ENCODE measurements at places on chromosomes 13 and 19.

- no peak for DNase-seq
Observed at GRCh38 chr13:100273138-100273537, 184.2 kb downstream of the PCCA start.

GRCh38 chr19:43318796-43319314 is 34.6 kb upstream of the CD177 start:
- DNase-seq: no peak

GRCh38 chr13:27476943-27477703 is 26.8 kb upstream of the MTIF3 start:
- DNase-seq: peak; percentile 61

DNA sequence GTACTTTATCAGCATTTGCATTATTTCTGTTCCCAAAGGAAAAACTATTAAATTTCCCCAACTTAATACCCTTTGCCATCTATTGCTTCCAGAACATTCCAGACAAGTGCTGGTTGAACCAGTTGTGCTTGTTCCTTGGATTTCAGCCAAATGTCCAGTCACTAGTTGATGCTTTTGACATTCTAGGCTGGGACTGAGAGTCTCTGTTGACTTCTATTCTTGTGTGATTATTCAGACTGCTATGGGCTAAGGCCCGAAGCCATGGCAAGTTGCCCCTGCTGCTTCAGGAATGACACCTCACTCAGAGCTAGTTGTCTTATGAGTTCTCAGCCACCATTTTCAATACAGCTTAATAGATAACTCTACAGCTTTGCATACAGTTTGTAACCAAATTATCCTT is 458.1 kb upstream of the ARGLU1 start:
- DNase-seq: no peak

DNA sequence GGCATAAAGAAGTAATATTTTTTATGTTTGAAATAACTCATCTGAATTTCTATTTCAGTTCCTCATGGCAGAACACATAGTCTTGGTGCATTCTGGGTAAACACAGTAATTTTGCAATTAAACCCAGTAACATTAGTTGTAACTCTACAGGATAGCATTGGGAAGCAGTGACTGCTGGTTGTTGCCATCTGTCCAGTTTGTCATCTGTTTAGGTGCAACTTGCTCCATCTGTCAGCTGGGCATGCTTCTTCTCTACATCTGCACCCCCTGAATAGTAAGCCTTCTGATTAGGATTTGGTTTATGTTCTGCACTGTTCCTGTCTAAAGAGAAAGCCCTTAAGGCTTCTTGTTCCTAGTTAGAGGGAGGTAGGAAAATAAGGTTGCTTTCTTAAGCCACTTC is 63.5 kb upstream of the CSNK1A1L start:
- no peak for DNase-seq

DNA sequence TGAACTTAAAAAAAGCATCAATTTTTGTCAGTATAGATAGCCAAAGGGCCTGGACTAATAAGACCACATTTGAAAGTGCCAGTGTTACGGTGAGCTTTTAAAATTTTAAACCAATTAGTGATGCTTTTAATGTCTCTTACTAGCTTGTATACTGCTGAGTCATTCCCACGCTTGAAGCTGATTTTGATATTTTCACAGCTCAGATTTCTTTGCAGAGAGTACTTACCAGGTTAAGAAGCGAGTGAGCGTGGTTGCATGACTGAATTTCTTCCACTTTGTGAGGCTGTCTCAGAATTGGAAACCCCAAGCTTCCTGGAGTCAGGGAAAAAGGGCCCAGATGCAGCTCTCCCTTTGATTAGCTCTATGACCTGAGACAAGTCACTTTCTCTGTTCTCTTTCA is 74.5 kb upstream of the NBEA start:
- no peak for DNase-seq

DNA sequence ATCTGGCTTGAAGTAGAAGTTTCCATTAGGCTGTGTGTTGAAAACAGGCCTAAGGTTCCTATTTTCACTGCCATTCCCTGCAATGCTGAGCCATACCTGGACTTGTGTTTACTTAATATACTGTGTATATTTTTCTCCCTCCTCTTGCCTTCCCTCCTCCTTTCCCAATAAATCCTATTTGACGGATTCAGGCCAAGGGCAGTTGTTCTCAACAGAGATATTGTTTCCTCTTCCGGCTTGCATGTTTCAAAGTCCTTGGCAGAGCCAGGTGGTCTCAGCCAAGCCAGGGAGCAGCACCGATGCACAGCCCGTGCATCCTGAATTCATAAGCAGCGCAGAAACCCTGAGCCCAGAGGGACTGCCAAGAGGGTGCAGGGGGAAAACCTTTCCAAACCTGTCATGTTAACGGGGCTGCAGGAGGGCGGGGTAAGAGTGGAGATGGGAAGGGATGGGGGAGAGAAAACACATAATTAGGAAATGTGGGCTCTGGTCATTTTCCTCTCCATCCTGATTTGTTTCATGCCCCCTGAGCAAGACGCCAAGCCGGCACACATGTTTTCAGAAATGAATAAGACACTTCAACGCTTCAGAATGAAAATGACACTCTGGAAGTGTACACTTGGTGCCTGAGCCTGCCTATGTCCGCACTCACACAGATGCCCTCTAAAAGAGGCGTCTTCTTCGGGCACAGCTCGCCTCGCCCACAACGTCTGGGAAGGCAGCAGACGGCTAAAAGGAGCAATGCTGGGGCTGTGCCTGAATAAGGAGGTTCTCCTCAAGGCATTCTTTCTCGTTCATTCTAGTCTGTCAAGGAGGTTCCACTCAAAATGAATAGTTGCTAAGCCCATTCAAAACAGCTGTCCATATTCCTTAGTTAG is 149.3 kb upstream of the UBL3 start:
- DNase-seq: no peak

GRCh38 chr13:62643007-62643483 is 1227.4 kb upstream of the PCDH20 start:
- no peak for DNase-seq

GRCh38 chr13:113819731-113820715 is 43.9 kb downstream of the GAS6 start:
- DNase-seq: no peak

DNA sequence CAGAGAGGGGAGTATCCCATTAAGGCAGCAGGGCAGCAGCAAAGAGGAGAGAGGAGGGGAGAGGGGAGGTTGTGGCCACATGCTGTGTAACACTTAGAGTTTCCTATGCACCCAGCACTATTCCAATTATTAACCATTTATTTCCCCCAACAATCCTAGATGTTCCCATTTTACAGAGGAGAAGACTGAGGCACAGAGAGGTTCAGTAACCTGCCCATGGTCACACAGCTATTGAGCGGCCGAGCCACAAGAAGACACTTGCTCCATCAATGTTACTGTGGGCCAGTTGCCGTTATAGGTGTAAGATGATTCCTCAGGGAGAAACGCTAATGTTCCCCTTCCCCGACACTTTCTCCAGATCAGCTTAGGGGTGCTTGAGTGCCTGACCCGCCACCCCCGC is 69.2 kb downstream of the INSR start:
- DNase-seq: no peak

- no peak for DNase-seq
Observed at GRCh38 chr19:52956917-52957316, 5.8 kb downstream of the ZNF816 start.

- DNase-seq: no peak
Observed at GRCh38 chr19:14088634-14089411, 1.7 kb downstream of the SAMD1 start.

GRCh38 chr13:105569816-105570215 is 965.6 kb downstream of the EFNB2 start:
- no peak for DNase-seq

Measured in germinal center (tissue), 1 donor.